ENCODE measurements at places on chromosomes 11 and 22.

DNA sequence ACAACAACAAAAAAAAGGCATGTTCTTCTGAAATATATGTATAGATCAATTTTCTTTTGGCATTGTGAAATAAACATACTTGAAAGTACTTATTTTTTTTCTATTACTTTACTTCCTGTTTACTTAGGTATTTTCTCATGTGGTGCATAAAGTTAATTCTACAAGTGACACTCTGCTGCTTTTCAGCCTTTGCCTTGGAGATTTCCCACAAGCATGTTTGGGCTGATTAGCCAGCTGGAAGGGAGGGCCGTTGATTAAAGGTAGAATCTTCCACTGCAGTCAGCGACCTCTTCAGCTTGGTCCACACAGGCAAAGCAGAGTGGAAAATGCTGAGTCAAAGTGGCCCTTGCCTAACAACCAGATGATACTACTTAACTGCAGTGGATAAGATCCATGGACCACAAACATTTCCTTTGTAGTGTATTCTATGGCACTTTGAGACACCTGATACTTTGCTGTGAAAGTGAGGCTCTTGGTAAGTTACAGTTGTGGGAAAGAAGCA is 176.0 kb downstream of the ARHGAP42 start:
- no peak for DNase-seq

GRCh38 chr11:34754171-34754823 is 133.4 kb downstream of the EHF start:
- no peak for DNase-seq

- DNase-seq, result no peak
Observed at GRCh38 chr22:32850591-32851517, 49.3 kb downstream of the TIMP3 start.

GRCh38 chr22:25081409-25081824 is 118.2 kb upstream of the CRYBB3 start:
- DNase-seq, result peak; percentile 88

DNA sequence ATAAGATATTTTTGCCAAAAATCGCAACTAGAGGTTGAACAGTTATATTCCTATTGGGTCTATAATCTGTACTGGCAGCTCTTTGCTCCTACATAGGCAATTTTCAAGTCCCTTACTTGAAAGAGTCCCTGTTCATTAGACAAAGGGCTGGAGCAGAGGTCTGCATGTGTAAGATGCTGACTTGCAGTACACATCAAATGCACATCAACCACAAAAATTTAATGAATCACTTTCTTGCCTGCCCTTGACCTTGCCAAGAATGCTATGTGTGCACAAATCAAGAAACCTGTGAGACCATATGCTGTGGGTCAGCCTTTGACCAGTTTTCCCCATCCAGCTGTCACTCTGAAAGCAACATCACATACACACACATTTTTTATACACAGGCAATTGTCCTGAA is 661.5 kb downstream of the LRRC4C start:
- peak; percentile 70 for DNase-seq
